ENCODE measurements at places on chromosomes 13 and 19. TPM values are rescaled to one million over a fixed set of nuclear protein-coding genes. Genes with fewer than 3 reads are reported as not detected.

- DNase-seq = no peak
Observed at GRCh38 chr13:75738841-75739240, 102.7 kb downstream of the LMO7 start.

Gene DAPK3
- total RNA-seq = 202 TPM

- no peak for DNase-seq
Observed at GRCh38 chr13:99700468-99700867, 199.2 kb downstream of the TM9SF2 start.

- no peak for DNase-seq
Observed at GRCh38 chr19:18878858-18879578, 16.9 kb downstream of the CERS1 start.

DNA sequence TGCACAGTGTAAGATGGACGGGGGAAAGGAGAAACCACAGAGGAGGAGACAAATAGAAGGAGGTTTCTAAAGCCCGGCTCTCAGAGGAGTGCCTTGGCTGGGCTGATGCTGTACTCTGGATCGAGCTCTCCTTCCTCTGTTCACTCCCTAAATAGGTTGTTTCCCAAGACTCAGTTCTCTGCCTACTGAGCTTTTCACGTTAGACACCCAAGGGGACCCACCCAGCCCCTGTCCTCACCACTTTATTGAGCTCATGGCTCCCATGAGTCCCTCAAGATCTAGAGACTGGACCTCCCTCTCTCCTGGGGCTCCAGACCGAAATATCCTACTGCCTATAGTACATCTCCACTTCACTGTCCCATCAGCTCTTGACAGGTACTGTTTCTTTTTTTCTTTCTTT, 38.1 kb upstream of the GPR183 start:
- no peak for DNase-seq

- DNase-seq = no peak
Observed at GRCh38 chr13:49791711-49792549, 552 bp downstream of the KPNA3 start.

Gene FBXO27
- total RNA-seq = 5.1 TPM

DNA sequence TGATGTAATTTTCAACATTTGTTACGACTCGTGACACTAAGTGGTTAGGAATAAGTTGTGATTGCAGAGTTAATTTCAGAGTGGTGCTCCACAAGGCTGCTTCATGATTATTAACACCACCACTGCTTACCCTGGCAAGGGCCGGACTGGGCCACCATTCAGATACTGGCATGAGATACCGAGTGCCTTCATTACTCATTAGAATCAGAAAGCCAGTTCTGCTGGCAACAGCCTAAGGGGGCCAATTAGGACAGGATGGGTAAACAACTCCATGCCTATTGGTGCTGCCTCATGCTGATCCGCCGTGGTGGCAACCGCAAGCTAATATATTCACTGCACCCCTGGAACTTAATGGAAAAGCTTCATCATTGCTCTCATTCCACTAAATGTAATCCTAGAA, 575.1 kb downstream of the EFNB2 start:
- DNase-seq = no peak

DNA sequence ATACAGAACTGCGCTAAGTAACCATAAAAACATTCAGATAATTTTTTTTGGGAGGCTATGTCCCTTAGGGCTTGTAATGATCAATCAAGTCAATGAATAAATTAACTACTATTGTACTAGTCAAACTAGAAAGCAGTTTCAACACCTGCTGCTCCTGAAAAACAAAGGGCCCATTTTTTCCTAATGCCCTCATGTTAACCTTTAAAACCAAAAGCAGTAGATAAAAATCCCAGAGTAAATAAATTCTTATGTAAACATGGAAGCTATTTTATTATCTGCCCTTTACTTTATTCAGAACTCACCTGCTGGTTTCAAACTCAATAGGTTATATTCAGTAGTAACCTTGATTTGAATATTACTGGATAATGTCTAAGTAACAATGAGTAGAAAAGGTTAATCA, 159.5 kb upstream of the STARD13 start:
- DNase-seq = no peak

GRCh38 chr19:8149261-8150094, at the start of gene FBN3:
FBN3 (minus strand) TSS chr19:8149592; CDS start chr19:8147480, 2,112 bp downstream.
- DNase-seq = no peak

GRCh38 chr13:98522371-98522770, 54.5 kb downstream of the STK24 start:
- no peak for DNase-seq

DNA sequence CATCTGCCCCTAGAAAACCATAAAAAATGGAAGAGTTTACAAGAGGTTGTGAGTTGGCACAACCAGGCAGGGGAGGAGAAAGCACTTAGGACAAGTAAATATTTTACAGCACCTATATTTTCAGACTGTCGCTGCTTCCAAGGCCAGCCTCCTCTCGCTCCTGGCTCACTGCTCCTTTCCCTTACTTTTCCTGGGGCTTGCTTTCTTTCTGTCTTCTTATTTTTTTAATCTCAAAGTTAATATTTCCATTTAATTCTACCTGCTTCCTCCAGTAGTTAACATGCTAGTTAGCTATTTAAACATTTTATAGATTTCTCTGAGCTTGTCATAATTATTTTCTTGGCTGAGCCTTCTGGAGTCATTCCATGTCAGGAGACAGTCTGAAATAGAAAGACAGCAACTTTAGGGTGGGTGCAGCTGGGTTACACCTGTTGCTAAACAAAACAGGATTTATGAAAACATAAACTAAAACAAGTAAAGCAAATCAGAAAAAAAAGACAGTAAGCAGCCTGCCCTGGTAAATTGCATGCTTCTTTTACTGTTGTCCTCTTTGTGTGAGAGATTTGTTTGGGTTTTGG, 330.1 kb downstream of the DLEU7 start:
- DNase-seq = no peak

DNA sequence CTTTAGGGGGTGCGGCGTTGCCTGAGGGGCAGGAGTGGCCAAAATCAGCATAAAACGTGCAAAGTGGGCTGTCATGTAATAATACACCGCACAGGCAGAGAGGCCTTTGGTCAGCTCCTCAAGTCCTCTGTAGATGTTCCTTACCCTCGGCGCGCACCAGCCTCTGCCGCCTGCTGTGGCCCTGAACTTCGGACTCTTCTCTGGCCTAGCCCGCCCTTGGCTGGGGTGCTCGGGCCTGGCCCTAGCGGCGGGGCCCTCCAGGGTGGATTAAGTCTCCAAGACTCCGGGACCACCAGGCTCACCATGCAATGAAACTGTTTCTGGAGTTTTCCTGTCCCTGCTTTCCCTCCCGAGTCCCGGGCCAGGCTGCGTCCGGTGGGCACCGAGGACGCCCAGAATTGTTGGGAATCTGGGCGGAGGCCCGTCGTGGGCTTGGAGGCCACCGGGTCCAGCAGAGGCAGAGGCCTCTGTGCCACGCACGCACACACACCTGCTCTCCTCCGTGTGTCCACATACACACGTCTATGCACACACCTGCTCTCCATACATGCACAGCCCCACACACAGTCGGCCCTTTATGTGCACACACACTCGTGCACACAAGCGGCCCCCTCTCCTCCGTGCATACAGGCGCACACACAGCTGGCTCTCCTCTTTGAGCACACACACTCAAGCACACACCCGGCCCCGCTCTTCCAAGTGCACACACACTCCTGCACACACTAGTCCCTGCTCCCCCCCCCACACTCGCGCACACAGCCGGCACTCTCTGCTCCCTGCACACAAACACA, 1.5 kb upstream of the TFDP1 start:
- peak; percentile 50 for DNase-seq

Gene PLIN3
- 23.3 TPM for total RNA-seq

- DNase-seq = peak; percentile 64
Observed at GRCh38 chr19:39052243-39052746, 19.9 kb upstream of the FBXO27 start.

- no peak for DNase-seq
Observed at GRCh38 chr13:110875241-110875640, 39.6 kb downstream of the ANKRD10 start.

DNA sequence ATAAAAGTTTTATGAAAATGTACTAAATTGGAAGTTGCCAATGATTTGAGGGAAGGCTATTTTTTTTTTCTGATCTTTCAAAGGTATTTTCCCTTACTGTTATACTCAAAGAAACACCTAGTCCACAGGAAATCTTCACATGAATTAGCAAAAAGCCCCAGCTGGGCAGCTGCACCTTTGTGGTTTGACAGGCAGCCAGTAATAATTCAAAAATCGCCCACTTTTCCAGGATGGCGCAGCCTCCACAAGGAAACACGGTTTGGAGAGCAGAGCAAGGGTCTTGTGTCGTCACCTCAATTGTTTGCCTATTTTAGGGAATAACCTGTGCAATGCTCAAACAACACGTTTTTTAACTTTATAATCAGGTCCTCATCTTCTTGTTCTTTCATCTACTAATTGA, 324.9 kb upstream of the GPC6 start:
- no peak for DNase-seq

- peak; percentile 72 for DNase-seq
Observed at GRCh38 chr13:100491164-100491842, 97.3 kb downstream of the GGACT start.

All from right atrium auricular region (tissue), 2 donors.